Stimulated activated CD4-positive, alpha-beta T cell treated with anti-CD3 and anti-CD28 coated beads, Interleukin-1b, Interleukin-23, amount 100 ng/mL, for 4 hours (primary cell): ENCODE measurements at places on chromosomes 3 and 15.

GRCh38 chr3:112437146-112438022 lies 61.9 kb downstream of the BTLA start:
- no peak for DNase-seq

DNA sequence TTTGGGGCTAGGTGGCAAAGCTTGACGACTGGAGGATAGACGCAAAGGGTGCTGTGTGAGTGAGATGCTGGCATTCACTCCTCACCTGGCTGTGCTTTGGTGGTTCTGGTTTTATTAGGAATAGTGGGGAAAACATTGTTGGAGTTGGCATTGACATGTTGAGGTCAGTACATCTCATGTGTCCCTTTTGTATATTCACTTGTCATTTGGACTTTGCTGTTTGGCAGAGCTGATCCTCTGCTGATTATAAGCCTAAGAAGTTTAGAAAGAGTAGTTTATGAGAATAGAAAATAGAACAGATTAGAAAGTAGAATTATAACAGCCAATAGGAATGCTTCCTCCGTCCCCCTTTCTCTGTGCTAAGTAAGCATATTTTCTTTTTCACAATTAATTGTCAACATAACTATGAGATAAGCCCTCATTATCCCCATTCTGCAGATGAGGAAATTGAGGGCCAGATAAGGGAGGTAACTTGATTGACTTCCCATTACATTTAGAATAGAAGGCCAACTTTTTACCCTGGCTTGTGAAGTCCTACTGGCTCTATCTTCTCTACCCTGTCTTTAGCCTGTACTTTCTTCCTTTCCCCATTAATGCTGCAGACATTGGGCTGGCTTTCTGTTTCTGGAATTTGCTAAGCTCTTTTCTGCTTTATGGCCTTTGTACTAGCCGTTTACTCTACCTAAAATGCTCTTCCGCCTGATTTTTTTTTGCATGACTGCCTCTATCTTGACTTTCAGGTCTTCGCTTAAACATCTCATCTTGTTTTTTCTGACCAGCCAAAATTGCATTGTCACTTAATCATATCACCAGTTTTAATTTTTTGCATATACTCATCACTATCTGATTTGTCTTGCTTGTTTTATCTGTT lies 12.8 kb downstream of the ITPR1 start:
- DNase-seq: no peak

GRCh38 chr3:8903191-8903590 lies 60.1 kb downstream of the RAD18 start:
- DNase-seq: no peak

DNA sequence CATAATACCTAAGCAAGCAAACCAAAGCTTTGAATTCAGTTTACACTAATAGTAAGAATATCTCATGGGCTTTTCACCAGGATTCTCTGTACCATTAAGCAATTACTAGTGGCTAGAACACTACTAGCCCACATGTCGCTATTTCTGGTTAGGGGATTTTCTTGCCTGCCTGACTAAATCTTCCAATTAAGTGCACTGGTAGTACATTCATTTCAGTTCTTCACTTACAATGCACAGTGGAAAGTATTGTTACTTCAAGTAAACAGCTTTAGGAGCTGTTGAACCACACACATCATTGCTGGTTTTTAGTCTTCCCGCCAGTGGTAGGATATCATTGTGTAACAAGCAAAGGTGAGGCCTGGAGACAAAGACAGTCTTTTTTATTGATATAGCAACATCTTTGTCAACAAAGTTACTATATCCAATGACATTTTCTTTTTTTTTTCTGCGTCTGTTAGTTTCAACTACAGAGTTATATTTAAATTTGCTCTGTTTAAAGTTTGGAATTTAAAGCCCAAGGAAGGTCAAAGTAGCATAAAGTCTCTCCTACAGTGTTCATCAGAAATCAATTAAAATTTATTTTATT lies 826.8 kb upstream of the NR2F2 start:
- DNase-seq: no peak

GRCh38 chr3:30805695-30806094 lies 88.8 kb downstream of the GADL1 start:
- DNase-seq: no peak
